Gastrocnemius medialis (tissue), 4 donors: ENCODE measurements at places on chromosomes 7 and 10.

DNA sequence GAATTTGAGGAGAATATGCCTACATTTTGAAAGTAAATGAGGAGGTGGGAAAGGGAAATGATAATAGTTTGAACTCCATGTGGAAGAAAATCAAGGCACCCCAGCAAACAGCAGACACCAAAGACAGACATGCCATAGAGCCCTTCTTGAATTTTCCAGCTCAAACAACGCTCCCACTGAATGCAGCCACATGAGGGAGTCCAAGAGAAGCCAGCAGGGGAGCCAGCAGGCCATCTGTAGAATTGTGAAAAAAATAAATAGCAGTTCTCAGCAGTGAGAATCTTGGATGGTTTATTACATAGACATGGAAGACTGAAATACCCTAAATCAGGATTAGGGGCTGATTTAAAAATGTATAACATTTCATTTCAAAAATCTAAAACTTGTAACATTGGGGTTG lies 1567.3 kb upstream of the LRRTM3 start:
- H3K4me3 ChIP-seq: no peak overlapping the region
- no peak for DNase-seq
- no peaks in the 10 kb centered on the region for H3K27me3 ChIP-seq
- H3K27ac ChIP-seq: no peak overlapping the region
- no peaks in the 10 kb centered on the region for H3K4me1 ChIP-seq
- no peaks in the 10 kb centered on the region for H3K36me3 ChIP-seq

GRCh38 chr10:75043256-75044131 lies 68.0 kb upstream of the SAMD8 start:
- DNase-seq: no peak
- H3K36me3 ChIP-seq: no peaks in the 10 kb centered on the region
- H3K4me1 ChIP-seq: peaks cover 28% of the 10 kb centered on the region
- no peak overlapping the region for H3K4me3 ChIP-seq

GRCh38 chr10:86971232-86971991 lies 3.1 kb downstream of the ADIRF start:
- H3K4me3 ChIP-seq: peak overlapping the region; percentile 62
- H3K4me1 ChIP-seq: peaks cover 37% of the 10 kb centered on the region
- peak; percentile 75 for DNase-seq

DNA sequence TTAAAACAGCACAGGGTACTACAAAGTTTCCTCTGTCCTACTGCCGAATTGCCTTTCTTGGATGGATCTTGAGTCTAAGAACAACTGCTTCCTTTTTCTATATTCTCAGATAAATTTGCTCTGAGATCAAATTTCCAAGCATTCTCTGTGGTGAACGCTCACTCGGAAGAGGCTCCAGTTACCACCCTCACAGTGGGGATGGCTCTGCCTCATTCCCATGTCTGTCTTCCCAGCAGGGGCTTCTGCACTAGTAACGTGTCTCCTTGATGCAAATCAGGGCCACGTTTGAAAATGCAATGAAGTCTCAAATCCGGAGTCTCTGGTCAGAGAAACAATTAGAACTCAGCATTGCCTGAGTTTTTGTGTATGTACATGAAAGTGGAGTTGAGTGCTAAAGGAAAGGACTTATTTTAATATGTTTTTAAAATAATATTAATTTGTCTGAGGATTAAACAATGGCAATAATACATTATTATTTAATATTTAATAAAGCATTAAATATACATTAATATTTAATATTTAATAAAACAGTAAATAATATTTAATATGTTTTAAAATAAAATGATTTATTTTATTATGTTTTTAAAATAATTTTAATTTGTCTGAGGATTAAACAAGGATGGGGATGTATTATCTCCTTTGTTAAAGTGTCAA lies 61.8 kb downstream of the INHBA start:
- no peak overlapping the region for H3K4me3 ChIP-seq
- no peaks in the 10 kb centered on the region for H3K36me3 ChIP-seq
- DNase-seq: no peak
- no peaks in the 10 kb centered on the region for H3K27me3 ChIP-seq
- no peak overlapping the region for H3K27ac ChIP-seq

- DNase-seq: no peak
- no peaks in the 10 kb centered on the region for H3K36me3 ChIP-seq
- no peaks in the 10 kb centered on the region for H3K4me1 ChIP-seq
- H3K27ac ChIP-seq: no peak overlapping the region
- peaks cover 7% of the 10 kb centered on the region for H3K27me3 ChIP-seq
Measured at GRCh38 chr10:110560012-110560411, 7.5 kb upstream of the SMC3 start.

DNA sequence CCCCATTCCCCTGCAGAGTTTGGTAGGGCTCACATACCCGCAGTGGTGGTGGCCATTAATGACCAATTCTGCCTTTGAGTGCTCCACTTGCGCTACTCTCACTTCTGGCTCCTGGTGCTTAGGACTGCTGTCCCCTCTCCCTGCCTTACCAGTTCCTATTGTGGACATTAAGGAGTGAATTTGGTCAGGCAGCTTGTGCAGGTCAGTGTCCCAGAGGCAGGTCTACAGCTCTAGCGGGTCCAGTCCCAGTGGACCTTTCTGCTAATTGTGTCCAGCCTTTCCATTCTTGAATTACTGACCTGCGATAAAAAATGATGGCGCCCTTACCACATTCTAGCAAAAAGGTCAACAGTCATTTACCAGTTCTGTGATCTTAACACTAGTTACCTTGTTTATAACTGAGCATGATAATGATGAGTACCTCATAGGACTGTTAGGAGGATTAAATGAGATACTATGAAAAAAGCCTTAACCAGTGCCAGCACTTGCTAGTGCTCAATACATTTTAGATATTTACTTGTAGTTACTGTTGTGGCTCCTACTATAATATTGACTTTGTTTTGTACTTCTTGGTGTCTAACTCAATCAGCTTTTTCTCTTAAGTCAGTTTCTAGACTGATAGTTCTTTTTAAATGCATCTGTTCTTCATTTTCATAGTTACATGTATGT lies 14.1 kb downstream of the ST7 start:
- no peaks in the 10 kb centered on the region for H3K27me3 ChIP-seq
- H3K4me3 ChIP-seq: no peak overlapping the region
- H3K4me1 ChIP-seq: peaks cover 24% of the 10 kb centered on the region
- no peak for DNase-seq

DNA sequence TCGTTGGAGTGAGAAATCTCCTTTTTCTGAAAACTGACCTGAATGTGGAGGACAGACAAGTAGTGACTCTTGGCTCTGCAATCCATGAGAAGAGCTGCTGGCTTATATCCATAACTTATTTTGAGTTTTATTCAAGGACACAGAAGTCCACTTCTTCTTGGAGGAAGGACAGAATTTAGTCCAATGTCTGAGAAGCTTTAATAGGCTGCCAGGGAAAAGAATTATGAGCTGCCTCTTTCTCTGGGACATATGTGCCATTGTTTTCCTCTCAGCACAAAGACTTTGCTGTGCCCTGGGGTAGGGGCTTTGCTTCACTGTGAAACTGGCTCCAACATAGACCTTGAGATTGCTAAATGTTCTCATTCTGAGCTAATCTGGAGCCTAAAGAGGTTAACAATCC lies 20.5 kb upstream of the AOC1 start:
- no peaks in the 10 kb centered on the region for H3K27me3 ChIP-seq
- H3K27ac ChIP-seq: no peak overlapping the region
- no peaks in the 10 kb centered on the region for H3K4me1 ChIP-seq
- DNase-seq: no peak
- no peak overlapping the region for H3K4me3 ChIP-seq
- no peaks in the 10 kb centered on the region for H3K36me3 ChIP-seq

GRCh38 chr10:116737627-116738327 lies 4.6 kb downstream of the HSPA12A start:
- H3K36me3 ChIP-seq: no peaks in the 10 kb centered on the region
- no peaks in the 10 kb centered on the region for H3K27me3 ChIP-seq
- no peak overlapping the region for H3K27ac ChIP-seq
- DNase-seq: no peak

DNA sequence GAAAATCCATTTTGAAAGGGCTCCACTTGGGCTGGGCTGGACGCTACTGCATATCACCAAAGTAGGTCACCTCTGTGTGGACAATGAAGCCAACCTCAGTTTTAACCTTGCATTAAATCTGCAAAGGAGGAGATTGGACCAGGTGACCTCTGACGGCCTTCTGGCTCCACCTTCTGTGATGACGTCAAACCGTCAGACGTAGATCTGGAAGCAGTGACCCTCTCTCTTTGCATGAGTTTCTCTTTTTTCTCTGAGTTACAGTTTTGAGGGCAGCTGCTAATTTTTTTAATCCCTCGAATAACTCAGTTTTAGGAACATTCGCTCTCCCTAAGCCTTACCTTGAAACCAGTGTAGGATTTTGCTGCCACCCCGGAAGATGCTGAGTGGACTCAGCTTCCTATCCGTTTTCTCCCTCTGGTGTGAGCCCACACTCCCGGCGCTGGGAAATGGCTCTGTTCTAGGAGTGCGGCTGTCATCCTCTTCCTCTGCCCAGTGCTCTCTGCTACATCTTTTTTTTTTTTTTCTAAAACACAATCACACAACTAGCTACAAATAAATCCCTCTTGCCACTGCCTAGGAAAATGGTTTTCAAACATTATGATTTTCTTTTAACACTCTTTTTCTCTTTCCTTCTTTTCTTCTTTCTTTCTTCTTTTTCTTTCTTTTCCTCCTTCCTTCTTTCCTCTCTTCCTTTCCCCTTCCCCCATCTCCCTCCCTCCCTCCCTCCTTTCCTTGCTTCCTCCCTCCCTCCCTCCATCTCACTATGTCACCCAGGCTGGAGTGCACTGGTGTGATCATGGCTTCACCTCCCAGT lies 27.7 kb upstream of the NMT2 start:
- DNase-seq: no peak
- H3K36me3 ChIP-seq: no peaks in the 10 kb centered on the region

- no peak overlapping the region for H3K4me3 ChIP-seq
- H3K36me3 ChIP-seq: no peaks in the 10 kb centered on the region
- H3K27me3 ChIP-seq: no peaks in the 10 kb centered on the region
- H3K4me1 ChIP-seq: no peaks in the 10 kb centered on the region
- H3K27ac ChIP-seq: no peak overlapping the region
- DNase-seq: no peak
Measured at GRCh38 chr7:110891197-110891596, 199.7 kb upstream of the LRRN3 start.

- no peaks in the 10 kb centered on the region for H3K27me3 ChIP-seq
- H3K36me3 ChIP-seq: no peaks in the 10 kb centered on the region
- no peak overlapping the region for H3K27ac ChIP-seq
- H3K4me1 ChIP-seq: no peaks in the 10 kb centered on the region
Measured at GRCh38 chr10:80694930-80695329, 157.2 kb downstream of the SH2D4B start.

DNA sequence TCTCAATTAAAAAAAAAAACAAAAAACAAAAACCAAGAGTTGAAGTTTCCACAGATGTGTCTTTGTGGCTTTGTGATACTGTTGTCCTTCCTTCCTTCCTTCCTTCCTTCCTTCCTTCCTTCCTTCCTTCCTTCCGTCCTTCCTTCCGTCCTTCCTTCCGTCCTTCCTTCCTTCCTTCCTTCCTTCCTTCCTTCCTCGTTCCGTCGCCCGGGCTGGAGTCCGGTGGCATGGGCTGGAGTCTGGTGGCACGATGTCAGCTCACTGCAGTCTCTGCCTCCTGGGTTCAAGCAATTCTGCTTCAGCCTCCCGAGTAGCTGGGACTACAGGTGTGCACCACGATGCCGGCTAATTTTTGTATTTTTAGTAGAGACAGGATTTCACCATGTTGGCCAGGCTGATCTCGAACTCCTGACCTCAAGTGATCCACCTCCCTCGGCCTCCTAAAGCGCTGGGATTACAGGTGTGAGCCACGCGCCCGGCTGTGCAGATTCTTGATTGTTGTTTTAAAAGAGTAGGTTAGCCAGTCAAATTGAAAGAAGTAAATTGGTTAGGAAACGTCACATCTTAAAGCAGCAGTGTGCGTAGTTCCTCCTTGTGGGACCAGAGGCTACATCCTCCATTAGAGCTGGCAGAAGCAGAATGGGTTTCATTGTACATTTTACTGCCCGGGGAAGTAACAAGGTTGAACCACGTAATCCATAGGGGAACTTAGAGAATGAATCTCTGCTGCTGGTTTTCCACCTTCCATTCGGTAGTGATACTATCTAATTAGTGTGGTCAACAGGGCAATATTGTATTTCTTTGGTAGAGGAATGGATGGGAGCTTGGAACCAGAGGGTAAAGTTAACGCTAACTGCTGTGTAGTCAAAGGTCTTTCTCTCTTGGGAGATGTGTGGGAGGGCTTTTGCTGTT lies 20.6 kb downstream of the DNAJB6 start:
- H3K4me3 ChIP-seq: no peak overlapping the region
- H3K27me3 ChIP-seq: no peaks in the 10 kb centered on the region
- peak overlapping the region; percentile 97 for H3K27ac ChIP-seq
- no peak for DNase-seq
- H3K4me1 ChIP-seq: peaks cover 99% of the 10 kb centered on the region

DNA sequence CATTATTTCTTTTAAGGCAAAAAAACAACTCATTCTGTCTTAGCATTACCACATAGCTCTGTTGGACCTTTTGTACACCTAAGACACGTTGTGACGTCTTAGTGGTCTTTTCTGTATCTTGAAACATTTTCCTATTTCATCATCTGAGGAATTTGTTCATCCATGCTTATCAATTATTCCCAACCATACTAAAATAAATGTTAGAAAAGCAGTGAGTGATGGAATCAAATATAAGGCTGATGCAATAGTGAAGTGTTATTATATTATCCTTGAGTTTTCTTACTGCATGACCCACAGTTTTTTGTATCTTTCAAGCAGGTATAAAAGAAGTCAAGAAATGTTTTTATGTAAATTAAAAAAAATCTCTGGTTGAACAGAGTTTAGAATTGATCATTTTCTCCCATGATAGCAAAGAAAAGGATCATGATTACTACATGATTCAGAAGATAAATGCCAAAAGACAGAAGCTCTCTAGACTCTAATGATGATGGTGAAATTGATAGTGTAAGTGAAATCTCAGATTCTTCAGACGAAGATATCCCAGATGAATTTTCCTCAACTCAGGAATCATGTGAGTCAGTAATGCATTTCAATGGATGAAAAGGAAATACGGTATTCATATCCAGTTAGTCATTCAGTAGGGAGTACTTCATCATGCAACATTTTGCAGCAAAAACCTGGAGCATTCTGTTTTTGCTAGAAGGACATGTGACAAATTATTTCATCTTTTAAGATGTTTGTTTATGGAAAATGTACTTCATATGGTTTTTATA lies 51.4 kb downstream of the CELF2 start:
- H3K4me1 ChIP-seq: peaks cover 37% of the 10 kb centered on the region
- H3K4me3 ChIP-seq: no peak overlapping the region
- no peaks in the 10 kb centered on the region for H3K27me3 ChIP-seq
- no peak for DNase-seq
- no peak overlapping the region for H3K27ac ChIP-seq

GRCh38 chr7:149071641-149072437 lies 18.7 kb downstream of the ZNF786 start:
- H3K4me3 ChIP-seq: no peak overlapping the region
- peaks cover 31% of the 10 kb centered on the region for H3K36me3 ChIP-seq
- peak overlapping the region; percentile 20 for H3K27ac ChIP-seq
- no peaks in the 10 kb centered on the region for H3K4me1 ChIP-seq
- H3K27me3 ChIP-seq: no peaks in the 10 kb centered on the region
- DNase-seq: no peak
